Stimulated activated naive B cell treated with anti-CD40 and anti-IgM and Interleukin-4, amounts not matched to agents 10 μg/mL and 1 μg/mL and 100 μg/mL, for 72 hours (primary cell): ENCODE measurements at places on chromosomes 11 and 22.

GRCh38 chr11:75241906-75242644 lies 1.5 kb downstream of the TPBGL start:
- DNase-seq, result no peak

DNA sequence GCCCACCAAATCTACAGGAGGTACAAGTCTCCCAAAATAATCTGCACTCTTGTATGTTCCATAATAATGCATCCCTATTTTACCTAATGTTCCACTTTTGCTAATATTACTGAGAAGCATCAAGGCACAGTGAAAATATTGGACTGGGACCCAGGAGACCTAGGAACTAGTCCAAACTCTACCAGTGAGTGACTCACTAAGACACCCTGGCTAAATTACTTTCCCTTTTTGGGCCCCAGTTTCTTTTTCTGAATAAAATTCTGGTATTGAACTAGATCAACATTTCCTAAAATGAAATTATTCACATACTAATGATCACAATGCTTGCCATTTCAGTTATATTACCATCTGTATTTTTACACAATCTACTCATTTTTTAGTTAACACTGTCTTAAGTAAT lies 19.6 kb downstream of the THAP12 start:
- no peak for DNase-seq

DNA sequence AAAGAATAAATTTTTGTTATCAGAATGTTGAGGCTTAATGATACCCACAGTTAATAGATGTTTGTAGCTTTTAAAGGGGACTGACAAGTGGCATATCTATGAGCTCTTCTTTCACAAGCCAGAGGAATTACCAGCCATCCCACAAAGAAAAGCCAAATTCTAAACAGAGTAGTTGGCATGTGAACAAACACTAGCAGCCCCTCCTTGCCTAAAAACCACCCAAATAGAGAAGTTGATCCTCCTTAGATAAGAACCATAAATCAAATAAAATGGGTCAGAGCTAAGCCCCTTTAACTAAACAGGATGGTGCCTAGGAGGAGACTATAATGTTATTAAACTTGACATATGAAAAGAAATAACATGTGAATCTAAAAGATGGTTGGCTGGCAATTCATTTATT lies 11.4 kb downstream of the LPXN start:
- DNase-seq, result no peak

- no peak for DNase-seq
Measured at GRCh38 chr11:36365907-36366306, 69.8 kb downstream of the PRR5L start.

- no peak for DNase-seq
Measured at GRCh38 chr22:26496456-26496855, 12.8 kb downstream of the SRRD start.

DNA sequence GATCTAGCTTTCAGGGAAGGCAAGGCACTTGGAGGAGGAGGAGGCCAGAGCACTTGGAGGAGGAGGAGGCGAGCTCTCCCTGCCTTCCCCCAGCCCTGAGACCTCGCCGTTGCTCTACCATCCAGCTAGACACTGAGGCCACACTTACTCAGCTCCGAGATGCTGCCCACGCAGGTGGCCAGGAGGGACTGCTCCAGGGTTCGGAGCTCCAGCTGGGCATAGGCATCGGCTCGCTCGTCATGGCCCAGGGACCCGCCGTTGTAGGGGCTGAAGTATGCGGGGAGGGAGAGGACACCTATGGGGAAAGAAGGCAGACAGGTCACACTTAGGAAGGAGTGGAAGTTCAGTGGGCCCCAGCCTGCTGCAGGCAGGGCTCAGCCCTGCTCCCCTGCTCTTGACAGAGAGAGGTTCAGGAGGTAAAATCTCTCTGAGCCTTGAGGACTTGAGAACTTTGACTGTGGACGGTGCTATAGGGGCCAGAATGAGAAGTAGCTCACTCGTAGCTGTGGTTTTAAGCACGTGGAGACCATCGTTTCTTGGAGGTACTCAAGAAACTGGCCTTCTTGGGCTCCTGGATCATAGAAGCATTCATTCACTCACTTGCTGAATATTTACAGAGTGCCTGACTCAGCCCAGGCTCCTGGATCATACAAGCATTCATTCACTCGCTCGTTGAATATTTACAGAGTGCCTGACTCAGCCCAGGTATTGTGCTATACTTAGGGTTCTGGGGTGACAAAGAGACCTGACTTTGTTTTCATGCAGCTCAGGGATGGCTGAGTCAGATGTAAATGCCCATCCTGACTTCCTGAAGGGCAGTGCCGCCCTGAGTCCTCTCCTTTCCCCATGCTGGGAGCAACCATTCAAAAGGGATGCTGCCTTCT lies 99.2 kb downstream of the NAT10 start:
- DNase-seq, result no peak

DNA sequence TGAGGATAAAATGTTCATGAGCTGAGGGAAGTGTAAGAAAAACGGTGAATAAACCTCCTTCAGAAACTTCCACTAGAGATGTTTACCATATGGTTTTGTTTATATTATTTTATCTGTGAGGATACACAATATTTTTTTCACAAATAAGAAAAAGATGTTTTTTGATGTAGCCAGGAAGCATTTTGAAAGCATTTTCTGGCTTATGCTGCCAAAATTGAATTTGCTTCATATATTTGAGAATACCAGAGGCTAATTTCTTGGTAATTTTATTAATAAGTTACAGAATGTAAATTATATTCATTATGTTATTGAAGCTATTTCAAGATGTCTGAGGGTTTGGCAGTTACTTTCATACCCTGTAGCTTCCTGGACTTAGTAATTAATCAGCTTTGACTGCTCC lies 686.6 kb downstream of the LUZP2 start:
- no peak for DNase-seq

DNA sequence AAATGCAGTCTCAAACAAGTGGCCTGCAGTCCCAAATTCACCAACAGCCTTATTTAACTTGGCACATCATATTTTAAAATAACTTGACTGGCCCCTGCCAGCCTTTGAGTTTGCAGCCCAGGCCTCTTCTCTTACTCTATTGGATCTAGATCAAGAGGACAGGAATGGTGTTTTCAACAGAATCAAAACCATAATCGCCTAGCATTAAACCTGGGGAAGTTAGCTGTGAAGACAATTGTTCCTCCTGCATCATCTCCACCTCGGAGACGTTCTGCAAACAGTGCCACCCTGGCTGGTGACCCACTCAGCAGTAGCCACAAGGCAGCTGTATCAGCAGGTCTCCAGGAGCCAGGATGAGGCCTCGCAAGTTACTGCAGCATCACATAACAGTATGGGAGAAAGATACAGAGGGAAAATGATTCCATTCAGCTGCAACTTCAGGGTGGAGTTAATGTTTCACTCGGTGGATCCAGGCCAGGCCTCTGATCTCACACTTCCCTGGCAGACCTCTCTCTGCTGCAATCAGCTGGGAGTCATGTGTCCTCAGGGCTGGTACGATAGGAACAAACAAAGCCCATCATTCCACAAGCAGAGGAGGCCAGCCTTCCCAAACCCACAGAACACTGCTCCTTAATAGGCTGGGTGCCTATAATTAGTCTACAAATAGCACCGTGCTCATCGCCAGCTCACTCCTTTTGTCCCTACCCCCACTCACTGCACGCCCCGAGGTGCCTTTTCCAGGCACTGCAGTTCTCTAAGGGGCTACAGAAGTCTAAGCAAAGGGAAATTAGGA lies 18.6 kb upstream of the SCN2B start:
- no peak for DNase-seq

GRCh38 chr11:112382561-112382960 lies 121.9 kb upstream of the PLET1 start:
- DNase-seq, result no peak

DNA sequence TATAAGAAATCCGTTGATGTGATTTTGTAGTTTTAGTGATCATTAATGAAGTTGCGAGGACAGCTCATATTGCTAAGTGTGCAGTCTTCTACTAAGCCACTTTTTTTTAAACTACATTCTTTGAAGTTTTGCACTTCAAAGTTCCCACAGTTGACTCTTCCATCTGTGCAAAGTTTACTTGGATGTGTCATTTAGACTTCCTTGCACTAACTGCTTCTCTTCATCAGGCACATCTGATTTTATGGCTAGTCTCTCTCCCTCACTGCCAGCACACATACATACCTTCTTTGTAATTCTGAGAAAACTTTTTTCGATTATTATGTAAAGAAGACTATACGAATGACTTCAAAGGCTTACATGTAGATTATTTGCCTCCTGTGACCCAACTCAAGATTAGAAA lies 250.0 kb downstream of the DYNC2H1 start:
- no peak for DNase-seq

- no peak for DNase-seq
Measured at GRCh38 chr11:12076840-12077534, 33.4 kb upstream of the MICAL2 start.

DNA sequence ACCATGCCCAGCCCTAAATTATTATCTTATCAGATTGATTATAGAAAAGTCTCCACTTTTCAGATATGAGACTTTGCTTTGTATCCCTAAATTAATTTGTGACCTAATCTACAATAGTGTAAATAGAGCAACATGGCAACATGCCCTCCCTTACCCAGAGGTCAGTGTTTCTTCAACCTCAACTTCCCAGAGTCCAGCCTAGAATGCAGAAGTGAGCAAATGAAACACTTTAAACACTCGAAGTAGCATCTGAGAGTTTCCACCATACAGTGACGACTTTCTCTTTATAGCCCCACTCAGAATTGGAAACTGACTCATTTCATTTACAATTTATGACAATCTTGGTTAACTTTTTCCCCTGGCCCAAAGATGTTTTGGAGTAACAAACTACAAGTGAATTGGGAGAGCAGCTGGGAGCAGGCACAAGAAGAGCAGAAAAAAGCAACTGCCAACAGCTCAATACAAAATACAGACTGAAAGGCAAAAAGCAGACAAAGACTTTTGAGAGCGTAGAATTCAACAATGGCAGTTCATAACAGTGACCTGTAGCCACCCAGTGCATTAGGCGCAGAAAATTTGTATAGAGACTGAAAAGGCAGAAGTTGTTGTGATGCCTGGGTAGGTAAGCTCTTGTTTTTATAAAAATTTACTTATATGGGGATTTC lies 10.1 kb upstream of the BLID start:
- no peak for DNase-seq

GRCh38 chr11:128135451-128135850 lies 451.9 kb downstream of the ETS1 start:
- no peak for DNase-seq

DNA sequence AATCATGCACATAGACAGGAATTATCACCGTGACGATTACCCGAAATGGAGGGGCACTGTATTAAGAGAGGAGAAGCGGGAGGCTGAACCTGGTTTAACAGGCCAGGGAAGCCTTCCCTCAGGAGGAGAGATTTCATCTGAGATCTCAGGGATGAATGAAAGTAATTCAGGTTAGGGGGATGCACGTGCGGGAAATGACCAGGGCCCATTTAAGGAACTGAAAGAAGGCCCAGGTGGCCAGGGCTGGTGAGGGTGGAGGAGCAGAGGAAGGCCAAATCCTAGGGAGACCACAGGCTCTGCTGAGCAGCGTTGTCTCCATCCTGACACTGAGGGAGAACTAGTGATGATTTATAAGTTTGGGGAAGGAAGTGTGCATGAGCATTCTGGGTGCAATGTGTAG lies 16.3 kb upstream of the OPCML start:
- no peak for DNase-seq

- no peak for DNase-seq
Measured at GRCh38 chr11:104163100-104164027, 583 bp downstream of the PDGFD start.

- DNase-seq, result no peak
Measured at GRCh38 chr11:93532806-93533205, 10.4 kb downstream of the SMCO4 start.

- no peak for DNase-seq
Measured at GRCh38 chr11:14015711-14016110, 53.2 kb downstream of the SPON1 start.

DNA sequence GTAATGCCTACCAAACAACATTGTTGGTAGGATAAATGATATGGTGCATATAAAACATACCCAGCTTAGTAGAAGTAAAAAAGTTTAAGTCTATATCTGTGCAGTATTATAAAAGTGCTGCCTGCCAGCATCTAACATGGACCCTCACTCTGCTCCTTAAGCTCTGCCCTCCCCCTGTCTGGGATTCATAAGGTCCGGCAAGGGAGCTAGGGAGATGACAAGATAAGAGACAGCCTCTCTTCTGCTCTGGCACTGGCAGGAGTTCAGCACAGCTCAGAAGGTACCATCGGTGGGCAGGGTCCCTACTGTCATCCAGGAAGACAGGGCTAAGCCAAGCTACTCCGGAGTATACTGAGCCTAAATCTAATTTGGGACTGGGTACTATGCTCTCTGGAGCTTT lies 42.8 kb downstream of the TRIM66 start:
- DNase-seq, result no peak

GRCh38 chr11:83235825-83236224 lies 42.3 kb downstream of the ANKRD42 start:
- no peak for DNase-seq

- DNase-seq, result no peak
Measured at GRCh38 chr11:25293166-25293565, 796.3 kb downstream of the LUZP2 start.

- no peak for DNase-seq
Measured at GRCh38 chr22:39178206-39179111, 26.0 kb upstream of the CBX7 start.

GRCh38 chr11:2250485-2250884 lies 19.9 kb downstream of the ASCL2 start:
- no peak for DNase-seq

DNA sequence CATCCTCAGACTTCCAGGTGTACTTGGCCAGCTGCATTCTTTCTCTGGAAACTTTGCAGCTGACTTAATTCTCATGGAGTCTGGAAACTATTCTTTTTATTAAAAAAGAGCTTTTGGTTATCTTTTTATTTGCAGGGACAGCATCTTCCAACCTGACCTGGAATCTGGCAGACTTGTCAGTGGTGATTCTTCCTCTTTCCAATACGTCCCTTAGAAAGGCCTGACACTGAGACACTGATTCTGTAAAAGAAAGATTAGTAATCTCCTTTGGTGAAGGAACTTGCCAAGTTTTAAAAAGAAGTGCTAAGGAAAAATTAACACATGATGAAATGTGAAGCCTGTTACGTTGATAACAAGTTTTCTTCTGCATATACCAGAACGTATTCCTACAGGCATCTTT lies 440.9 kb upstream of the RAG2 start:
- DNase-seq, result no peak

GRCh38 chr11:68504432-68505066 lies 44.0 kb downstream of the PPP6R3 start:
- no peak for DNase-seq
